H1 (cell line): ENCODE measurements at places on chromosomes 11 and 22.

DNA sequence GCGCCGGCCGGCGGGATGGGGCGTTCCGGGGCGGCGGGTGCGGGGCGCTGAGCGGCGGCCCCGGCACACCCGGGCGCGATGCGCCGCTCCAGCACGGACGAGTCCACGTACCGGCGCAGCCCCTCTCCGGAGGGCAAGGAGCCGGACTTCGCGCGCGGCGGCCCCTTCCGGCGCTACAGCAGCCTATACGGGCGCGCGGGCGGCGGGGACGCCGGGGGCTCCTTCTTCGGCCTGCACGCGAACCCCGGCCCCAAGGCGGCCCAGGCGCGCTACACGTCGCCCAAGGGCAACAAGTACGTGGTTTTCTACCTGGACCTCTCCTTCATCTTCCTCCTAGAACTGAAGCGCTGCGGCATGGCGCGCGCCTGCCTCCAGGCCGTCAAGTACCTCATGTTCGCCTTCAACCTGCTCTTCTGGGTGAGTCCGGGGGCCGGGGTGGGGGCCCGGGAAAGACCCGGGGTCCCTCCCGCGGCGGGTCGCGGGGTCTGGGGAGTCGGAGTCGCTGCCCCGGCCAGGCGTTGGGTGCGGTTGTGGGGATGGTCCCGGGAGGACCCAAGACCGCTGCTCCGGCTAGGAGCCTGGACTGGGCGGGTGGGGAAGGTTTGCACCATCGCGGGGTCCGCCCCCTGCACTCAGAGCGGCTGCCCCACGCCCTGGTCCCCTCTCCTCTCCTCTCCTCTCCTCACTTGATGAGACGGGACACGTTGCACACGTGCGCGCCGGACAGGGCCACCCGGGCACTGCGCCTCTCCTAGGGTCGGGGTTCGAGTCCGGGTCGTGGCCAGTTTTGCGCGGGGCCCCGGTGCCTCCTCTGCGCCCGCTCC is 7.5 kb downstream of the TSPAN4 start:
- DNase-seq, result no peak

DNA sequence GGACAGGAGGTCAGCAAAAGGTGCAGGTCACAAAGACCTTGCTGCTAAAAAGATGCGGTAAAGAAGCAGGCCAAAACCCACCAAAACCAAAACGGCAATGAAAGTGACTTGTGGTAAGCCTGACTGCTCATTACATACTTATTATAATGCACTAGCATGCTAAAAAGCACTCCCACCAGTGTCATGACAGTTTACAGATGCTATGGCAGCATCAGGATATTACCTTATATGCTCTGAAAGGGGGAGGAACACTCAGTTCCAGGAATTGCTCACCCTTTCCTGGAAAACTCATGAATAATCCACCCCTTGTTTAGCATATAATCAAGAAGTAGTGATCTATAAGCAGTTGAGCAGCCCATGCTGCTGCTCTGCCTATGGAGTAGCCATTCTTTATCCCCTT is 45.2 kb upstream of the SLC5A12 start:
- no peak for DNase-seq

DNA sequence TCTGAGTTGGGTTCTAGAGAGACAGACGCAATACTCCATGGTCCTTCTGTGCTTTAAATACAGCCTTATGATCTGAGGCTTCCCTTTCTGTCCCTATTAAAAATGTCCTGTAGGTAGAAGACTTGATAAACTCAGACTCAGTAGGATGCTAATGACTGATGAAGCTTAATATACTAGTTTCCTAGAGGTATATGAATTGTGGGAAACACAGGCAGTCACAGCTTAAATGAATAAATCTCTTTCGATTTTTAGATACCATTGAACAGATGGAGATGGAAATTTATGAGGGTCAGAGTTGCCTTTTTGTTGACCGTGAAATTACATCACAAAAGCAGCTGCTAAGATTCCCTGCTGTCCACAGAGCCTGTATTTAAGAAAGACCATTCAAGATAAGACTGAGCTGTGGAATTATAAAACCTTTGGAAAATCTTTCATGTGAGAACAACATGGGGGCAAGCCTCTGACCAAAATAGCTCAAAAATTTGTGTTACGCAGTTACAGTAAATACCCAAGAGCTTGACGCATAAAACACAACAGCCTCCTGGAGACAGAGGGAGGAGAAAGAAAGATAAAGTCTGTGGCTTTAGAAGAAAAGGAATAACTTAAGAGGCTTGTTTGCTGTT is 172.3 kb downstream of the AASDHPPT start:
- no peak for DNase-seq

GRCh38 chr11:64372802-64373597 is 14.0 kb downstream of the RPS6KA4 start:
- no peak for DNase-seq

DNA sequence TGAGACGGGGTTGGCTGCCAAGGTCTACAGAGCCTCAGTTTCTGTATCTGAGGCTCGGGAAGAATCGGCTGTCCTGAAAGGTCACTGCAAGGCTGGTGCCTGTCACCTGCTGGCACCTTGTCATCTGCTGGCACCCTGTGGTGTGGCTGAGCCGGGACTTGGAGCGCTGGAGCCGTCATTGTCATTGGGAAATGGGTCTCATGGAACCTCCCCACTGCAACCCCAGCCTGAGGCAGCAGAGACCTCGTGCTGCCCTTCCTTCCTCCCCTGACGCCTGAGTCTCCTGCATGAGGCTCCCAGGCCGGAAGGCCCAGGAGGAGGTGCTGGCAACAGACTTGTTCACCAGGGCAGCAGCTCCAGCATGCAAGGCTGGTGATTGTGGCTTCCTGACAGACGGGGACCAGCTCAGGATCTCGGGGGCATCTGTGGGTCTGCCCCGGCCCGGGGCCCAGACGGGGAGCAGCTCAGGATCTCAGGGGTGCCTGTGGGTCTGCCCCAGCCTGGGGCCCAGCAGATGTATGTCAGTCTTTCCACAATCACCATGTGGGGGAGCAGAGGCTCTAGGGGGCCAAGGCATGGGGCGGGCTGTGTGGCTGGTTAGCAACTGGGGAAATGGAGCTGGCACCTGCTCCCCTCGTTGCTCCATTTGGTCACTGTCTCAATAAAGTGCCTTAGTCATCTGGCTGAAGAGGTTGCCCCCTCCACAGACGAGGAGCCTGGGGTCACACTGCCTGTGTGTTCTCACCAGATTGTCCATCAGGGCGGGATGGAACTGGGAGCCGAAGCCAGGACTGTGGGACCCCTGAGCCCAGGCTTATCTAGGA is 668.7 kb downstream of the BRD1 start:
- no peak for DNase-seq

- no peak for DNase-seq
These were observed 87.8 kb downstream of the FAM168A start for GRCh38 chr11:73510106-73510505.

DNA sequence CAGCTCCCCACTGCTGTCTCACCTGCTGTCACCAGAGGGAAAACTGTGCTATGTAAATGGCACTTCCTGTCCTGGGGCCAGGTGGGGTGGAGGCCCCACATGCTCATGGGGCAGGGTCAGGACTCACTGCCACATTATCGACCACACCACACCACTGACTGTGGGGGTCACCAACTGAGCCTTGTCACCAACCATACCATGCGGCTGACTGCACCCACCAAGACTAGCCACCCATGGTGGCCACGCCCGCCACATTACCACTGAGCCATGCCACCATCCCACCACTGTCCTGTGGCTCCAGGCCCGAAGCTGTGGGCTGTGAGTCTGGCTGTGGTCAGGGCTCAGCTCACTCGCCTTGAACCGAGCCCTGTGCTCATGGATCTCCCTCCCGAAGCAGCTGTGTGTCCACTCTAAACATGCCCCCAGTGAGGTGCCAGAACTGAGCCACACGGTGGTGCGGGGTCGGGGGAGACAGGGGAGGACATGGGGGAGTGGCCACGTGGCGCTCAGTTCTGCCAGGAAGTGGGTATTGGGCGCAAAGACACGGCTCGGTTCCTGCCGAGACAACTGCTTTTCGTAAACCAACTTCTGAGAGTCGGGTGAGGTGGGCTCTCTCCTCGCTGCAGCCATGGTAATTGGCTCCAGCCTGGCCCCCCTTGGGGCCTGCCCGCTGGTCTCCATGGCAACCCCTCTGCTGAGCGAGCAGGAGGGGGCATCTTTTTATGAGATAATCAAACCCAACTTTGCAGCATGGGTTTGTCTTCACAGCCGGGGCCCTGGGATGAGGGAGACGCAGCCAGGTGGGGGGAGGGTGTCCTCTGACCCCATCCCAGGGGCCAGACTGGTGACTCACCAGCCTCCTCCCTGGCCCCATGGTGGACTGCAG is 23.2 kb downstream of the RTN4R start:
- no peak for DNase-seq

DNA sequence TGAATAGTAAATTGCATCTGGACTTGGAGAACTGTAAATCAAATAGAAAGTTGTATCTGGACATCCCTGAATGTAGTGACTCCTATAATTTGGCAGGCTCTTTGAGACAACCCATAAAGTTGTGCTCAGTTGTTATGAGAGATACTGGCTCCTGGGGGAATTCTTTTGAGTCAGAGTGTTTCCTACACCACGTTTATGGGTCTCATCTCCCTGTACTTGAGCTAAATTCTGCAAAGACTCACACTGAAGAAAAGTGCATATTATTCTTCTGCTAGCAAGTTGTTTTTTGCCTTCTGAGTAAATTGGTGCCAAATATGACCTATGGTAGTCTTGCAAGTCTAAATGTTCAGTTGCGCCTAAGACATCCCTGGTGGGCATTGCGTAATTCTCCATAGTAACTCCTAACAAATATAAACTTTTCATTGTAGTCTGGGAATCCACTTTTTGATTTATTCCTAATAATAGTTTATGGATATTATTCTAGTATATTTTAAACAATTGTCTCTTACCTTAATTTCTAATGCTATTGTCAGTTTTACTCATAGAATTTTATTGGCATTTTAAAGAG is 5.0 kb downstream of the ZNF215 start:
- no peak for DNase-seq

- DNase-seq, result peak; percentile 75
These were observed 44.0 kb downstream of the KIAA1671 start for GRCh38 chr22:24996420-24996952.

DNA sequence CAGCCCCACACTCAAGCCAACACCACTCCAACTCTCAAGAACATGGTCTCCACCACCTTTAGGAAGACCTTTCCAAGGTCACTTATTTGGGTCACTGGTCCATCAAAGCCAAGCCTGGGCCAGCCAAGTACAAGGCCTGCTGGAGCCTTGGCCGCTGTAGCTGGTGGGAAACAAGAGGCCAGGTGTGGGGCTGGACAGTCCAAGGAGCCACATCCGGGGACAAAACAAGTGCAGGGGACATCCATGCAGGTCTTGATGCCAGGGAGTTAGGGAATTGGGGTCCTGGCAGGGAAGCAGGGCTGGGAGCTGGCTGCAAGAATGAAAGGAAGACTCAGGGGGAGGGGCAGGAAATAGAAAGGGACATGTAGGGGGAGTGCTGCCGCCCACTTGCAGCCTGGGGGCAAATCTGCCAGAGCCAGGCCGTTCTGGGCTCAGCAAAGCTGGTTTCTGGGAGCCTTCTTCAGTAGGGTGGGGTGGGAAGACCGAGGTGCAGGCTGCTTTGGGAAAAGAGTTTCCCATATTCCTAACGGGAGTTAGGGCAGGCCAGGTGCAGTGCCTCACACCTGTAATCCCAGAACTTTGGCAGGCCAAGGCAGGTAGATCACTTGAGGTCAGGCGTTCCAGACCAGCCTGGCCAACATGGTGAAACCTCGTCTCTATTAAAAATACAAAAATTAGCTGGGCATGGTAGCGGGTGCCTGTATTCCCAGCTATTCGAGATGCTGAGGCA is 69.5 kb upstream of the ATXN10 start:
- no peak for DNase-seq

GRCh38 chr11:44835296-44835695 is 108.5 kb downstream of the TSPAN18 start:
- DNase-seq, result no peak

DNA sequence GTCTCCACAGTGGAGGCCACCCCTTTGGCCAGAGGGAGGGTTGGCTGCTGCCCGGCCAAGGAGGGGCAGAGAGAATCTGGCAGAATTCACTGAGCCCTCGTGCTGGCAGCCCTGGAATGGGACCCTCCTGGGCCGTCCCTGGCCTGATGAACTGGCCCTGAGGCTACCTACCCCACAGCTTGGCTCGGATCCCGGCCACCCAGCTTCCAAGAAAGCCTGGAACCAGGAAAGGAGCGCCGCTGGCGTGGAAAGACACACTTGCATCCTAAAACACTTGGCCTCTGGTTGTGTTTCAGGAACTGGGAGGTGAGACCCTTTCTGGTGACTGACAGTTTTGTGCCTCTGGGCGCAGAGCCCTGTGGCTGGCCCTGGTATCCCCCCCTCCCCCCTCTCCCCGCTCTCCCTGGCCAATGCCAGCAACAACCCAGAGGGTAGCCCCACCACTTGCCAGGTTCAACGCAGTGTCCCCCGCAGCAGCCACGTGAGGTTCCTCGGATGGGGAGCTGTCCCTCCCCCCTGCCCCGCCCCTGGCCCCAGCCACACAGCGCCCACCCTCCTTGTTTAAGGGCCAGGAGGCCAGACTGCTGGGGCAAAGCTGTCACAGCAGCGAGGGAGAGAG is 693 bp downstream of the NFAM1 start:
- DNase-seq, result no peak
